Spinal cord (tissue), 10 donors: ENCODE measurements at places on chromosomes 16 and 17. TPM values are rescaled to one million over a fixed set of nuclear protein-coding genes. Genes with fewer than 3 reads are reported as not detected.

The BAHCC1 gene
- polyA plus RNA-seq, result 30.7 TPM

The ARHGAP23 gene
- 68.9 TPM for polyA plus RNA-seq

The OR3A2 gene
- 1.4 TPM for polyA plus RNA-seq

The DLG4 gene
- 203 TPM for polyA plus RNA-seq

The CCT6B gene
- polyA plus RNA-seq, result 4.2 TPM

The PITPNC1 gene
- polyA plus RNA-seq, result 71.1 TPM

DNA sequence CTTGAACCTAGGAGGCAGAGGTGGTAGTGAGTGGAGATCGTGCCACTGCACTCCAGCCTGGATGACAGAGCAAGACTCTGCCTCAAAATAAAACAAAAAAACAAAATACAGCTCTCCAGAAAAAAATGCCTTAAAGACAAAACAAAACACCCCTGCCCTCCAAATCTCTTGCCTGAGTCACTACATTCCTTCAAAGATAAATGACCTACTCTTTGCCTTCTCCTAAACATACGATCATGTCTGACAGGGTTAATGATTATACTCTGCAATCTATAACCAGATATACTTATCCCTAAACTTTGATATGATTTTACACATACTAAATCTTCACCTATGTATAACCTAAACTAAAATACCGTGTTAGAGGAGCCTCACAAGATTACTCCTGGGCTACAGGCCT is 1.4 kb upstream of the SETD6 start:
- DNase-seq, result no peak

GRCh38 chr17:49104511-49105074 is 28.0 kb upstream of the B4GALNT2 start:
- no peak for DNase-seq

DNA sequence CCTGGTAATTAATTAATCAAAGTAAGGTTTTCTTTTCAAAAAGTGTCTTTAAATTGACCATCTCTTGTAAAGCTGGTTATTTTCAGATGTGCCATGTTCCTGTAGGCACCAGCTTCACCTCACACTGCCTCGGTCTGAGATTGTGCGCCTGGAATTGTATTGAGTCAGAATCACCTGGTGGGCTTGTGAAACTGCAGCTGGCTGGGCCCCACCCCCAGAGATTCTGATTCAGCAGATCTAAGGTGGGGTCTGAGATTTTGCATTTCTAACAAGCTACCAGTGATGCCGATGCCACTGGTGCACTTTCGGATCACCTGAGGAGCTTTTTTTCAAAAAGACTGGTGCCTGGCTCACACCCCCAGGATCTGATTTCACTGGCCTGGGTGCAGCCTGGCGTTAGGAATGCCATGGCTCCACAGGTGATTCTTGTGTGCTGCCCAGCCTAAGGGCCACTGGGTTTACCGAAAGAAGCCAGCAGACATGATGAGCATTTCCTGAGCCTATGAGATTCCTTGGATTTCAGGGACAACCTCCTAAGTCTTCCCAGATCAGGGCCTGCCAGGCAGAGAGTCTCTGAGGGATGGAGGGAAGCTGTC is 59.2 kb upstream of the TOB1 start:
- DNase-seq, result no peak

DNA sequence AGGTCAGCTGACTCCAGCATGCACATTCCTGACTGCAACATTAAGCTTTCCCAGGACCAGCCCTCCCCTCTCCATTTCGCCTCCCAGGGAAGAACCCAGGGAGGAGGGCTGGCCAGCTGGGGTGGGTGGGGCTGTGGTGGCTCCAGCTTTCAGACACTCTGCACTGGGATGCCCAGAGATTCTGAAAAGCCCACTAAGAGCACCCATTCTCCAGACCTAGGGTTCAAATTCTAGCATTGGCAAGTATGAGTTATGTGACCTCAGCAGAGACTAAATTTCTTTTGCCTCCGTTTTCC is 7.8 kb downstream of the DLX3 start:
- no peak for DNase-seq

DNA sequence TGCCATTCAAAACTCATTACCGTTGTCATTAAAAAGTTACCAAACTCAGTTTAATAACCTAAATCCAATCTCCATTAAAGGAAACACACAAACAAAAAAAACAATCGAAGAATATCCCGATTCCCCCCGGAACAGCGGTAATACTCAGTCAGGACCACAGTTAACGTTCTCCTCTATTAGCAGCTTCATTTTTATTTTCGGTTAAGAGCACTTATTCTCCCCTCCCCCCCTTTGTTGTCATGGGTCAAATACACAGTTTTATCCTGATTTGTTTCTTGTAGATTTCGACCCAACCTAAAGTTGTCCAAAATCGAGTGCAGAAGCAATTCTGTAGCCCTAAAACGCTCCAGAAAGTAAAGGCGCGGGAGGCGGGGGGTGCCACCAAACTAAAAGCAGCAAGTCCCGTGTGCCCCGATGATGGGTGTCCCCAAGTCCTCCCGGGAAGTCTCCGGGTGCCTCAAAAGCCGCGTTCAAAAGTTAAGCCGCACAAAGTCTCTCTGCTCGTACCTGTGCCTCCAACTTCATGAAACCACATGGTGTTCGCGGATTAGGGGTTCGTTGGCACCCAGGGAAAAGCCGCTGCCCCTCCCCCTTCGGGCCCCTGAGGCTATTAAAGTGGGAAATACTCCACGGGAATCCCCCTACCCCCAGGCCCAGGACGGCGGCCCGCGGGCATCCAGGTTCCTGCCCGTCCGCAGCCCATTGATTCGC is 996 bp downstream of the SUMO2 start:
- DNase-seq, result peak; percentile 16

- peak; percentile 26 for DNase-seq
Observed at GRCh38 chr17:36148559-36149295, 27.7 kb downstream of the TBC1D3B start.

GRCh38 chr16:82953517-82953916 is 326.7 kb downstream of the CDH13 start:
- peak; percentile 33 for DNase-seq

- DNase-seq, result no peak
Observed at GRCh38 chr16:19860166-19861041, 24.2 kb downstream of the GPRC5B start.

- DNase-seq, result no peak
Observed at GRCh38 chr16:83115491-83116232, 488.9 kb downstream of the CDH13 start.

DNA sequence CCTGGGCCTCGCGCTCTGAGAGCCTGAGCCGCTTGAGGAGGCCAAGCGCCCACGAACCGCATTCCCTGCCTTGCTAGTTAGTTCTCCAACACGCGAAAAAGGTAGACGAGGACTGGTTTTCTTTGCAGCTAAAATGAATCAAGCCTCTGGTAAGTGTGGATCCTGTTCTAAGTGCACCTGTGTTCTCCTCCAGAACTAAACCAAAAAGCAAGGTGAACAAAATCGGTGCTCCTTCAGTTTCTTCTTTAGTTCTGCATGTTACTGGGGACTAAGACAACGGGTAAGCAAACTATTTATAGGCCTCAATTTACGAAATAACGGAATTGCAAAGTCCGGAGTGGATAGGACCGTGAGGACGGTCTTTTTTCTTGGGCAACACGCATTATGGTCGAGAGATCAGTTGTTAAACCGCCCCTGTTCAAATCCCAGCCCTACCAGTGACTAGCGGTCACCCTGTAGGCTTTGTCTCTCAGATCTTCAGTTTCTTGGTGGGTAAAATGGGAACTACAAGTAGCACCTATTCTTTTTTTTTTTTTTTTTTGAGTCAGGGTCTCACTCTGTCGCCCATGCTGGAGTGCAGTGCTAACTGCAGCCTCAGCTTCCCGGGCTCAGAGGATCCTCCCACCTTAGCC is 993 bp upstream of the ANKRD11 start:
- DNase-seq, result no peak

DNA sequence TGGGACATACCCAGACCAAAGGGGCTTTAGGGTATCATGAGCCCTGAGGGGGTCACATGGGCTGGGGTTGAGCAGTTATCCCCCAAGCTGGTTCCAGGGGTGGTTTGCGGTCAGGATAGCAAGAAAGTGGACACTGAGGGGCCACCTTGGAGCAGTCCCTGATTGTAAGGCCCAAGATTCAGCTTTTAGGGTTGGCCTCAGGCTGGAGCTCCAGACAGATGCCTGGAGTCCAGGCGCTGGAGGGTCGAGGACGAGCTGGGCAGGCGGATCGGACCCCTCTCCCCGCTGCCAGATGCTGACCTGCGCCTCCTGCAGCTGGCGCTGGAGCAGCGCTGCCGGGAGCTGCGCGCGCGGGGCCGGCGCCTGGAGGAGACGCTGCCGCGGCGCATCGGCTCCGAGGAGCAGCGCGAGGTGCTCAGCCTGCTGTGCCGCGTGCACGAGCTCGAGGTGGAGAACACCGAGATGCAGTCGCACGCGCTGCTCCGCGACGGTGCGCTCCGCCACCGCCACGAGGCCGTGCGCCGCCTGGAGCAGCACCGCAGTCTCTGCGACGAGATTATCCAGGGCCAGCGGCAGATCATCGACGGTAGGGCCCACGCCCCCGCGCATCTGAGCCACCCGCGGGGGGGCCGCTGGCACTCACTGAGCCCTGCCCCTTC is 10.0 kb downstream of the BTBD17 start:
- DNase-seq, result no peak

DNA sequence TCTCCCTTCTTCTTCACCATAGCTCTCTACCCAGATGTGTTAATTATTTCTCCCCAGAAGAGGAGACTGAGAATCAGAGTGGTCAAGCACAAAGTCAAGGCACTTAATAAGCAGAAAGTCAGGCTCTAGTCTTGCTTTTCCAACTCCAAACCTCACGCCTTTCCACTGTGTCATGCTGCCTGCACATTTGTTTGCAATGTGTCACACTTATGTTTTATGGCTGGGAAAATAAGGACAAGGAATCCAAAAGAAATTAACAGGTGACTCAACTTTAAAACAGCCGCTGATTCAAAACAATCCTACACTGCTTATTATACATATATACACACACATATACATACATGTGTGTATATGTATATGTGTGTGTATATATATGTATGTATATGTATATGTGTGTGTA is 255.7 kb upstream of the DYNLRB2 start:
- no peak for DNase-seq

DNA sequence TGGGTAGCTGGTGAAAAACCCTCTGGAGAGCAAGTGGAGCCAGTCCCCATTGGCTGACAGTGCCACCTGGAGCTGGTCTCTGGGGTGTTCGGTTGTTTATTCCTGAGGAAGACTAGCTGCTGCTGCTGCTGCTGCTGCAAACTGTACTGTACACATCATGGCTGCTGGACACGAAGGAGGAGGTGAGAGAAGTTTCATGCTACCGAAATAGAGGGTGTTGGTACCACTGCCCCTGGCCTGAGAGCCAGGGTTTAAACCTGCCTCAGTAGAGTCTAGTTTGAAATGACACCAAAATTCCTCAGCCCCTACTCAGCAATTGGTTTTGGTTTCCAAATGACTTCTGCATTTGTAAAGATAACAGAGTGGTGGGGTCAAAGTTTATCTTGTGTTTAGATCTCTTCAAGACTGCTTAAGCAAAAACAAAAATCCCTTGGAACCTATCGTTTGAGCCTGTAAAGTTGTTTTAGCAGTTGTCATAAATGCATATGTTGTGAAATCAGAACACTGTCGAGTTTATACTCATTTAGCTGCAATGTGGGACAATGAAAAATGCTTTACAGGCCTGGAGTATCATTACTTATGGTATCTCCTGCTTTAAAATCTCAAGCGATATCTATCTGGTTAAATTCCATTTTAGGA is 40.8 kb downstream of the CYB5B start:
- no peak for DNase-seq

GRCh38 chr16:15993946-15994665 is 44.7 kb downstream of the ABCC1 start:
- DNase-seq, result no peak

GRCh38 chr17:8695916-8696415 is 48.7 kb downstream of the CCDC42 start:
- no peak for DNase-seq
